ENCODE measurements at places on chromosomes 1 and 21. TPM values are rescaled to one million over a fixed set of nuclear protein-coding genes. Genes with fewer than 3 reads are reported as not detected.
A peak's percentile ranks its signal among the peaks of the same experiment; 100 is the strongest.

DNA sequence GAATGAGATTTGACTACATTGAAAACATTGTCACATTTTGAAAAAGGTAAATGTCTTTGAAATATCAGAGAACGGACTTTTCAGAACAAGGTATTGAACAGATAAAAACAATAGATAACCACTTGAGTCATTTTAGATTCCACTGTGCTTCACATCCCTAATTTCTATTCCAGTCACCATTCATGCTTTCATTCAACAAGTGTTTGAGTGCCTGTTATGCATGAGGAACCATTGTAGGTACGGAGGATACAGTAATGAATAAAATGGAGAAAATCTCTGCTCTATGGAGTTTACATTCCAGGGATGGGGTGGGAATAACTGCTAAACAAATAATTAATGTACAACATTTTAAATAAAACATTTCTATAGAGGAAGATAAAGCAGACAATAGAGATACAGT, 26.3 kb downstream of the ZMYM4 start:
- DNase-seq: no peak

GRCh38 chr21:17462276-17462981, 50.4 kb upstream of the CXADR start:
- DNase-seq: no peak

DNA sequence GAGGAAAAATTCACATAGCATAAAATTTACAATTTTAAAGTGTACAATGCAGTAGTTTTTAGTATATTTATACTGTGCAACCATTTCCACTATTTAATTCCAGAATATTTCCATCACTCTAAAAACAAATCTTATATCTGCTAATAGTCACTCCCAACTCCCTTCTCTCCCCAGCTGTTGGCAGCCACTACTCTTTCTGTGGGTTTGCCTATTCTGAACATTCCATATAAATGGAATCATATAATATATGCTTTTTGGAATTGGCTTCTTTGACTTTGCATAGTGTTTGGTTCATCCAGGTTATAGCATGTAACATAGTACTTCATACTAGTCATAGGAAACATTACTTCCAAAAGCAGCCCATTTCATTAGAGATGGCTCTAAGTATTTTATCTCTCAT, 25.0 kb upstream of the TMEM39B start:
- no peak for DNase-seq

DNA sequence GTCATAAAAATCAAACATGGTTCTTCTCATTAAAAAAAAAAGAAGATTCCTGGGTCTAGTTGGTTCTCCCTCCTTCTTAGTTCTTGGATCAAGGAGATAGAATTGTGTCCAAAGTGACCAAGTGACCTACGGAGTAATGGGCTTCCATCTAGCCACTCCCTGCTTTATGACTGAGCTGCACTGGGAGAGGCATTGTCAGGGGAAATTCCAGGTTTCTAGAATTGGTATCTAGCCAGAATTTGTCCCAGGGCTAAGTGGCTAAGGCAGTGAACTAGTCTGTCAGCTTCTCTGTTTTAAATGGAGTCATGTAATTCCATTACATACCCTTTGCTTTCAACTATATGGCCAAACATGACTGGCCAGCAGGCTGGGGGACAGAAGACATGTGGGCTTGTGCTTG, 40.1 kb upstream of the ERG start:
- DNase-seq: no peak

DNA sequence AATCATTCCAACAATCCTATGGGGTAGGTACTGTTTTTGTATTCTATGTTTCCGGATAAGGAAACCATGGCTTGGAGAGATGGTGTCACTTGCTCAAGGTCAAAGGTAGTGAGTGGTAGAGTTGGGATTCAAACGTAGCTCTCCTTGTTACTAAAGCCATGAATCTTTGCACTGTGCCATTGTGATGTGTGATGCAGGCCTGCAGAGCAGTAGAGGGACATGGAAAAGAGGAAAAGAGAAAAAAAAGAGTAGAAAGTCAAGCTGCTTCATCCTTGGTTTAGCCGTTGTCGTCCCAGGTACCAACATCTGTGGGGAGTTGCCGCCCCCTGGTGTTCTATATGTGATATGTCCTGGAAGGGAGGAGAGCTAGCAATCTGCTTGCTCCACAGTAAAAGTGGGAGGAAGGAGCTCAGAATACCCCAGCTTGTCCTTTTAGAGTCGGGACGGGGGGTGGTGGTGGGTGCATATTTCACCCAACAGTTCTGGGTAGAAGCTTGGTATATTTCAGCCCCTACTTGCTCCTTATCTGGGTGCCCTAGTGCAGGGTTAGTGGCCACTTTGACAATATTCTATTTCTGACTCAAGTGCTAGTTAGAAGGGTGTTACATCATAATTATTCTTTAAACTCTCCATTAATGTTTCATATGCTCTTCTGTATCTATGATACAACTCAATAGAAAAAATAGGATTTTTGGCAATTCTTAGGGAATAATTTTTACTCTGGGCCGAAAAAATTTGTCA, 98.4 kb downstream of the EBNA1BP2 start:
- DNase-seq: peak; percentile 52

- DNase-seq: no peak
These were observed 89.1 kb upstream of the SLC25A33 start for GRCh38 chr1:9449976-9450696.

DNA sequence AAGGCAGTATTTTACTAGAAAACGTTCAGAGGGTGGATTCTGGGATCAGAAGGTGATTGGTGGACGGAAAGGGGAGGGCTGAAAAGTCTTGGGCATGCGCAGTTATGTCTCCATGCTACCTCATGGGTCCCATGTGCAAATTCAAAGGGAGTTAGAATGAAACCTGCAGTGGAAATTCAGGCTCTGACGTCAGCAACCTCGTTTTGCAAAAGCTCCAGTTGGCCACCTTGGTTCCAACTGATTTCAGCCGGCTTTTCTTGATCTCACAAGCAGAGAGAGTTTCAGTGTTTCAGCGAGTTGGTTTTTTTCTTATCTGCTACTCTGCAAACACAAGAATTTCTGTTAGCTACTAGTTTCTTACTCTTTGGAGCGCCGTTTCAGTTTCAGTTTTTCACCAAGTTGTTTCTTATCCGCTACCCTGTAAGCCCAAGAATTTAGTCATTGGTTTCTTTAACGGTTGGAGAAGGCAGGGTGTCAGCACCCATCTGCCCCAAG, 69.8 kb upstream of the PGBD5 start:
- no peak for DNase-seq

Gene TAS1R3
- 0.53 TPM for total RNA-seq

Gene HPCA
- not detected for total RNA-seq

Gene LCE3E
- not detected for total RNA-seq

Gene ST6GALNAC3
- not detected for total RNA-seq

Gene ZNF695
- 0.38 TPM for total RNA-seq

Measured in CD8-positive, alpha-beta memory T cell (primary cell).